Ascending aorta (tissue), 2 donors: ENCODE measurements at places on chromosomes 3 and 15.

- no peak for DNase-seq
Observed at GRCh38 chr15:97566961-97567360, 393.5 kb upstream of the ARRDC4 start.

- peak; percentile 18 for DNase-seq
Observed at GRCh38 chr3:127114337-127115070, 78.4 kb upstream of the PRR23E start.

GRCh38 chr3:157460253-157460652, 23.6 kb downstream of the PTX3 start:
- no peak for DNase-seq

GRCh38 chr3:101850246-101851051, 1.1 kb downstream of the NFKBIZ start:
- DNase-seq: no peak

DNA sequence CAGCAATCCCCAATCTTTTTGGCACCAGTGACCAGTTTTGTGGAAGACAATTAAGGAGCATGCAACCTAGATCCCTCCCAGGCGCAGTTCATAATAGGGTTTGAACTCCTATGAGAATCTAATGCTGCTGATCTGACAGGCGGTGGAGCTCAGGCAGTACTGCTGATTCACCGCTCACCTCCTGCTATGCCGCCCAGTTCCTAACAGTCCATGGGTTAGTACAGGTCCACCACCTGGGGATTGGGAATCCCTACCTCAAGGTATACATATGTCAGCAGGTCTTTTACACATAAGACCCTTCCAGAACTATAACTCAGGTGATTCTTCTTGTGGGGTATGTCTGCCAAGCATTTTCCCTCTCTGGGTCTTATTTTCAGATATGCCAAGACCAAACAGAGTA, 182.2 kb downstream of the OSBPL10 start:
- DNase-seq: no peak

DNA sequence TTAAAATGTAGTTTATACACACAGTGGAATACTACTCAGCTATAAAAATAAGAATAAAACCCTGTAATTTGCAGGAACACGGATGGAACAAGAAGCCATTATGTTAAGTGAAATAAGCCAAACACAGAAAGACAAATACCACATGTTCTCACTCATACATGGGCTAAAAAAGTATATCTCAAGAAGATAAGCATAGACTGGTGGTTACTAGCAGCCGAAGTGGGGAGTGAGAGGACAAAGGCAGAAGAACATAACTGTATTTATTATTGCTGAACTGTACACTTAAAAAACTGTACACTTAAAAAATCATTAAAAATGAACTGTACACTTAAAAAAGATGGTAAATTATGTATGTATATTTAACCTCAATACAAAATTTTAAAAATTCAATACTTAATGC, 11.0 kb downstream of the UBE3A start:
- DNase-seq: no peak

GRCh38 chr3:69408542-69408941, 22.7 kb upstream of the FRMD4B start:
- DNase-seq: no peak

DNA sequence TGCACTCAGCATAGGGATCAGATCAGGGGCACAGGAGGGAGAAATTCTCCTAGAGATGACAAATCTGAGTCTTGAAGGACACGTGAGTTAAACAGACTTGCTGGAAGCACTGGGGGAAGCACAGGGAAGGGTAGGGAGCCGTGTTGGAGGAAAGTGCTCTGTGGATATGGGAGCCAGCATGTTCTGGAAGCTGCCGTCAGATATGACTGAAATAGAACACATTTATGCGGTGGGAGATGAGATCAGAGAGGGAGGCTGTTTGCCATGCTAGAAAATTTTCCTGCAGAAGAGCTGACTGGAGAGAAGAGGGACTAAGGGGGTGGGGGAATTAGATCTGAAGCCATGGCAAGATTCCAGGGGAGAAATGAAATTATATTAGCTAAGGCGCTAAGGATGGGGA, 1.8 kb downstream of the TAMM41 start:
- no peak for DNase-seq

DNA sequence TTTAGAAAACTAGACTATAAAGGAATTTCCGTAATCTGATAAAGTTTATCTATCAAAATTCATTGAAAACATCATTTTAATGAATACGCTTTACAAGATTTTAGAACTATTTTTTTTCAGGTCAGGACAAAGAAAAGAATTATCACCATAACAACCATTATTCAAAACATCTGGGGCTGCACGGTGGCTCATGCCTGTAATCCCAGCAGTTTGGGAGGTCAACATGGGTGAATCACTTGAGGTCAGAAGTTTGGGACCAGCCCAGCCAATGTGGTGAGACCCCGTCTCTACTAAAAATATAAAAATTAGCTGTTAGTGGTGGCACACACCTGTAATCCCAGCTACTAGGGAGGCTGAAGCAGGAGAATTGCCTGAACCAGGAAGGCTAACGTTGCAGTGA, 260.4 kb downstream of the WNT5A start:
- DNase-seq: no peak

DNA sequence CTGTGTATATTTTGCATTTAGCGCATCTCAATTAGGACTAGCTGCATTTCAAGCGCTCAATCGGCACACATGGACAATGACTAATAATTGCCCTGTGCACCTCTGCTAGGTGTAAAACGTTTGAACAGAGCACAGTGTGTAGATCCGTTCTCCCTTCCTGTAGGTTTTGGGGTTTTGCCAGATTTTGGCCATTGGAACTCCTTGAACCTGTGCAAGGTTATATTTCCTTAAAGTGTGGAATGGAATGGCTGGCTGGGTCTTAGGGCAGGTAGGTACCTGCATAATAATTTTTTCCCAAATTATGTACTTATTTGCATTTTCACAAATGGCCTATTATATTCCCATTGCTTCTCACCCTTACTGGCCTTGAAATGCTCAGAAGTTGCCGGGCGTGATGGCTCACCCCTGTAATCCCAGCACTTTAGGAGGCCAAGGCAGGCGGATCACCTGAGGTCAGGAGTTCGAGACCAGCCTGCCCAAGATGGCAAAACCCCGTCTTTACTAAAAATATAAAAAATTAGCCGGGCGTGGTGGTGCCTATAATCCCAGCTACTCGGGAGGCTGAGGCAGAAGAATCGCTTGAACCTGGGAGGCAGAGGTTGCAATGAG, 777 bp downstream of the RNU5B-1 start:
- no peak for DNase-seq

GRCh38 chr15:55084216-55084615, 112.5 kb downstream of the RSL24D1 start:
- DNase-seq: no peak

DNA sequence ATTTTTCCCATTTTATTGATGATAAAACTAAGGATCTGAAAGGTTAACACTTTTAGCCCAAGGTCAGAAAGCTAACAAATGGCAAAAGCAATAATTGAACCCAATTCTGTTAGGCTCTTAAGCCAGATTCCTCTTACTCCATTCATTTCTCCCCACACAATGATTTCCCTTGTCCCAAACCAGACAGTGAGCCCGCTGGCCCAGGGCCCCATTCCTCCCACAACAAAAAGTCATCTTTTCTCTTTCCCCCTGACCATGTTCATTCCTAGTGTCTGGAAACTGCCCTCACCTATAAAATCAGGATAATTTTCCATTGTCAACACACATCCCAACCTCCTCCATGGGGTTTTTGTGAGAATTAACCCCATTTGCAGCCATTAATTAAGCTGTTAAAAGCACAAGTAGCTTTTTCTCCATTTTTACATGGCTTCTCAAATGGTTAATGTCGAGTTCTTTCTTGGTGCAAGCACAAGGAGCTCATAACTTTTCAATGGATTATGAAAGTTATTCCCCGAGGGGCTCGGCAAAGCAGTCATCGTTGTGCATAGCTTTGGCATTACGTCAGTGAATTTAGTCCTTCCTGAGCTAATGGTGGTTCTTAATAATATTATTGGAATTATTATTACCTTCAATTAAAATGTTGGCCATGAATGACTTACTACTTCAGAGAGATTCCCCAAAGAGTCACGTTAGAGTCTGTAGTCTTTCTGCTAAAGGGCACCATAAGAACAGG, 151.0 kb upstream of the WNT5A start:
- no peak for DNase-seq

GRCh38 chr3:171369156-171369555, 91.0 kb downstream of the TNIK start:
- no peak for DNase-seq

DNA sequence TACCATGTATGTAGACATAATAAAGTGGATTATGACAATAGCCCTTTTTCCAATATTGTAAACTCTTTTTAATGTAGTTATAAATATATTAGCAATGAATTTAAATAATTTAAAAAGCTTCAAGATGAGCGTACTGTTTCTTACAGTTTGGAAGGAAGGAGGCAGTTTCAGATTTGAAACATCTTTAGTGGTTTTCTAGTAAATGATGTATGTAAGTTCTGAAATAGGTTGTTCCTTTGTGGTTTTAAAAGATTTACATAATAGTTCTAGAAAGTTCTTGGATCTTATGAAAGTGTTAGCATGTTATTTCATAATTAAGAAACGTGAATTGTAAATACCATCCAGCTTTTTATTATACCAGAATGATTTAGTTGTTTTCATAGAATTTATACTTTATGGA, 16.0 kb downstream of the DNAJC19 start:
- no peak for DNase-seq

- no peak for DNase-seq
Observed at GRCh38 chr3:127274200-127274760, 13.6 kb downstream of the PRR20G start.

DNA sequence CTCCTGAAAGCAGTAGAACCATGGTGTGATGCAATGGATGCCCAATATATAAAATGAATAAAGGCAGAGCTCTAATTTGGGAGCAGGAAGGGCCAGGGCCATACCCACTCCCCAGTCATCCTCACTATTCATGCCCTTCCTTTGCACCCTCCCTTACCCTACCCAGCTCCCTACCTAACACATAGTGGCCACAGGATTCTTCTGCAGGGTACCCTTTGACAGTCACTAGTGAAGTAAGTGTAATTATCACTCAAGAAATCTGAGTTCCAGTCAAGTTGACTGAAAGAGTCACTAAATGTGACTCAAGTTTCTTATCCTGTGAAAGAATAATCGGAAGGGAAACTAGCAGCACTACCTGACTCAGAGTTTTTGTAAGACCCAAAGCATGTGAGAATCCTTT, 69.2 kb downstream of the RASA2 start:
- DNase-seq: no peak

GRCh38 chr3:178434206-178434805, 101.9 kb upstream of the KCNMB2 start:
- DNase-seq: no peak

GRCh38 chr3:173411375-173411973, 13.9 kb downstream of the NLGN1 start:
- no peak for DNase-seq

GRCh38 chr3:136543385-136543784, 208.8 kb downstream of the STAG1 start:
- no peak for DNase-seq

DNA sequence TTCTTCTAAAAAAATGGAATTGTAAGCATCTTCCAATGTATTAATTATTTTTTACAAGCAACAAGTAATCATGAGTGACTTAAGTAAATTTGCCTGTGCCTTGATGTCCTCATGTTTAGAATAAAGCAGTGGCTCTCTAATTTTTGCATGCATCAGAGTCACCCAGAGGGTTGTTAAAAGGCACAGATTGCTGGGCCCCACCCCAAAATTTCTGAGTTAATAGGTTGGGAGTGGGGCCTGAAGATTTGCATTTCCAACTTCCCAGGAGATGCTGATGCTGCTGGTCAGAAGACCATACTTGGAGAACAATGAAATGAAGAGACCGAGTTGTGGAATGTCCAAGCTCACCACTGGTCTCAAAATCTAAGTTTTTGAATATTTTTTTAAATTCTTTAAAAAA, 70.2 kb downstream of the ARHGAP31 start:
- DNase-seq: no peak

DNA sequence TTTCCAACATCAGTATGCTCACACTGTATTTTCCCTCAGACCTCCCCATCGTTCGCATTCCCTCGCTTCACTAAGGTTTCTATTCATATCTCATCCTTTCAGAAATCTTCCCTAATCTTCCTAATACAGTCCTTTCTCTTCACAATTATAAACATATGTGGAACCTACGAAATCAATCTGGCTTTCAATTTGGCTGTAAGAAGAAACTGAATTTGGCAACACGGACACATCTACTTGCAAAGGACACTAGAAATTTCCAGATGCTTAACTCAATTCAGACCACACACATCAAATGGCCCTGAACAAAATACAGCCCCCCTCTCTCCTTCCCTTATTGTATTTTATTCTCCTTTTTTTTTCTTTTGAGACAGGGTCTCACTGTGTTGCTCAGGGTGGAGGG, 39.1 kb upstream of the TM4SF19 start:
- DNase-seq: no peak

- DNase-seq: no peak
Observed at GRCh38 chr3:130459944-130460343, 57.0 kb upstream of the COL6A6 start.

DNA sequence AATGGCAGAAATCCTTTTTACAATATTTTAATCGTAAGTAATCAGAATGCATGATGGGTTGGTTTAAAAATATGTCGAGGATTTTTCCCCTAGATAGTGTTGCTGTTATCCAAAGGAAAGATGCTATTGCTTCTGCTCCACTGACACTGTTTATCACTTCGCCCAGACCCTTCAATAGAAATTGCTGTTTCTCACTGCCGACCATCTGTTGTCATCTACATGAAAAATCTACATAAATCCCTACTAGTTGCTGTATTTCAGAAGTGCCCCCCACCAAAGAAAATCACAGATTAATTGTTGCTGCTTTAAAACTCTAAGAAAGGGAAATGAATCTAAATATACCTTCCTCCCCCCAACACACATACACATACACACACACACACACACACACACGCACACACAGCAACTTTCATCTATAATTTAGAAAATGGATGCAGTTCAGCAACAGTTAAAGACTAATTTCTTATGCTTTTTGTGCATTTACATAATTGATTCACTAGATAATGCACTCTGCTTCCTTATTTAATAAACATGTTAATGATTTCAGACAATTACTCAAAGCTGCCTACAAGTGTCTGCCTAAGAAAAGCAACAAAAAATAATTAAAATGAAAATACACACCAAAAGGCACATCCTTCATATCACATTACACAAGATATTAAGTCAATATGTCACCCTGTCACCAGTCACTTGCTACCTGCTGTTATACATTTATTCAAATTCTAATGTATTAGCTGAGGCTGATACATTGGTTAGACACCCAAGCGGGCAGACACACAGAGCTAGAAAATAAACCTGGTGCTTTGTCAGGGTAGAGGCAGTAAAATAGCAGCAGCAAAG, 82.8 kb downstream of the RORA start:
- DNase-seq: no peak

- DNase-seq: no peak
Observed at GRCh38 chr3:27508424-27508823, 24.2 kb upstream of the SLC4A7 start.
